ENCODE measurements at places on chromosomes 16 and 17. TPM values are rescaled to one million over a fixed set of nuclear protein-coding genes. Genes with fewer than 3 reads are reported as not detected.

Gene ALOX12B
- not detected for total RNA-seq

Gene TLCD2
- total RNA-seq, result 4.2 TPM

Gene KARS1
- total RNA-seq, result 41.2 TPM

Gene GPR139
- not detected for total RNA-seq

Gene PLLP
- 7.5 TPM for total RNA-seq

Gene ADGRG3
- 0.43 TPM for total RNA-seq

Gene SLC6A2
- not detected for total RNA-seq

Gene TP53TG3F
- not detected for total RNA-seq

Gene TNFSF13
- 5.9 TPM for total RNA-seq

Gene WDR59
- 51.9 TPM for total RNA-seq

DNA sequence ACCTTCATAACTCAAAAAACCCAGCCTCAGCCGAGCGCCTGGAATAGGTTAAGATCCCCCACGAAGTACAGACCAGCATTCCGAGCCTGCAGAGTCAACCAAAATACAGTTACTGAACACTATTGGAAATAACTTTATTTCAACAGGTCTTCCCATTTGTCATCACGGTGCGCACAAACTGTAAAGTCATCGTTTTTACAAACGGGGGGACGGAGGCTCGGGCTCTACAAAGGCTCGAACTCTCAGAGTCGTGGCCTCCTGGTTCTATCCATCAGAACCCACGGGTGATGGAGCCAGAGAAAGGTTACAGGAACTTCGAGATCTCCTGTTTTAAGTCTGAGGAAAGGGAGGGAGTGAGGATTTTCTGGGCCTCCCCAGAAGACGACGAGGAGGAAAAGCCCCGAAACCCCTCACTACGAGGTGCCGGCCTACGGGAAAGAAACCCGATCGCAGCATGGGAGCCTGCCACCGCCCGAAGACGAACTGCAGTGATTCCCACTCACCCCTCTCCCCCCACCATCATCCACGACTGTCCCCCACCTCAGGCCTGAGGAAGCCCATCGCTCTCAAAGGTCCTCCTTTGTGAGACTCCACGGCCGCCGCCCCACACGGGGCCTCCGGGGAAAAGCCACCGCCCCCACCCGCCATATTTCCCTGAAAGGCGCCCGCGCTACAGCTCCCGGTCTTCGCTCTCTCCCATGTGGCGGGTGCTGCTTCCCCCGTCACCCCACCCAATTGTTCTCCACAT lies 917 bp downstream of the YWHAE start:
- DNase-seq, result no peak

- no peak for DNase-seq
Measured at GRCh38 chr17:16980813-16981731, 9.2 kb upstream of the TNFRSF13B start.

GRCh38 chr16:67477960-67478554 lies 2.9 kb downstream of the ATP6V0D1 start:
- no peak for DNase-seq

- DNase-seq, result no peak
Measured at GRCh38 chr16:83305092-83305491, 502.7 kb upstream of the HSBP1 start.

DNA sequence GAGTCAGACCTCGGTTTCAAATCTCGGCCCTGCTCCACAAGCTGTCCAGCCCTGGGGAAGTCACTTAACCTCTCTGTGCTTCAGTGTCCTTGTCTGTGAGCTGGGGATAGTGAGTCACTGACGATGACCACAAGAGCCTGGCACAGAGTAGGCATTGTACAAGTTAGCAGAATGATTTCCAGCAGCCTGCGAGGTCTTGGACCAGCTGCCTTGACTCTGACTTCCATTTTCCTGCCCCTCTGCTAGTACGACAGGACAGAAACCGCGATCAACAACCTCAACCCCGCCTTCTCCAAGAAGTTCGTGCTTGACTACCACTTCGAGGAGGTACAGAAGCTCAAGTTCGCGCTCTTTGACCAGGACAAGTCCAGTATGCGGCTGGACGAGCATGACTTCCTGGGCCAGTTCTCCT lies 20.7 kb downstream of the CPNE2 start:
- DNase-seq, result no peak

DNA sequence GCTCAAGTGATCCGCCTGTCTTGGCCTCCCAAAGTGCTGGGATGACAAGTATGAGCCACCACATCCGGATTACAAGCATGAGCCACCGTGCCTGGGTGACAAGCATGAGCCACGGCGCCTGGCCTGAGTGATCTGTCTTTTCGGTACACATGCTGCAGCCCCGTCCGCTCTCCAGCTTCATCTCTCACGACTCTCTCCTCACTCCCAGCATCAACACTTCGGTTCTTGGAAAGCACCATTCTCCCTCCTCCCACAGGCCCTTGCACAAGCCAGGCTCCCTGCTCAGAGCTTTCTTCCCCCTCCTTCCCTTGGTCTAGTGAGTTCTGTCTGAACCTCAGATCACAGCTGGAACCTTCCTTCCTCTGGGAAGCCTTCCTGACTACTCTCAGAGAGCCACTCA lies 6.5 kb upstream of the NCBP3 start:
- DNase-seq, result no peak

DNA sequence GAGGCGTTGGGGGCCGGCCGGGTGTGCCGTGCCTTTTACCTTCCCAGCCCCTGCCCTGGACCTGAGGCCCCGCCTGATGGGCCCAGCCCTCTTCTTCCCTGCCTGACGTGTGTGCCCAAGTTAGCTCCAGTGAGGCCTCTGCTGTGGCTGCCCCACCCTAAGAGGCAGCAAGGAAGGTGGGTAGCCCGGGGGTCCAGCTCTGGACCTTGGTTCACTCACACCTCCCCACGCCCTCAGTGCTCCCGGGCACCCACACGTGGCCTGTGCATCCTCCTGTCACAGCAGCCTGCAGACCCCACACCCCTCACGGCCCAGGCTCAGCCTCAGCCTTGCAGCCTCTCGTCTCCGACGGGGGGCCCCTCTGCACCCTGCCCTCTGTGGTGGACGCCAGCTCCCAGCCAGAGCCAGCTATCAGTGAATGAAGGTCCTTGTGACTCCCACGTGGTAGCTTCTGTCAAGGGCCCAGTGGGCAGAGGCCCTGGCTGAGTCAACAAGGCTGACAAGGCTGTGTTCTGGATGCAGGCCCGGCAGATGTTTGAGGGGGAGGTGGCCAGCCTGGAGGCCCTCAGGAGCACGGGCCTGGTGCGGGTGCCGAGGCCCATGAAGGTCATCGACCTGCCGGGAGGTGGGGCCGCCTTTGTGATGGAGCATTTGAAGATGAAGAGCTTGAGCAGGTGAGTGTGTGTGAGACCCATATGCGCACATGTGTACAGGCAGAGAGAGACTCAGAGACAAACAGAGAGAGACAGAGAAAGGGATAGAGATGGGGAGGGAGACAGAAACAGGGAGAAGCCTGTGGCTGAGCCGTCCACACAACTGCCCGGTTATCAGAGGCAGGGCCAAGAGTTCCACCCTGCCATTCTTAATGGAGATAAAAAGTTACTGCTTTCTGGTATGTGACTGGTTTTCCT lies 2.8 kb downstream of the FN3K start:
- peak; percentile 97 for DNase-seq

- no peak for DNase-seq
Measured at GRCh38 chr16:11100239-11100750, 155.7 kb downstream of the SOCS1 start.

DNA sequence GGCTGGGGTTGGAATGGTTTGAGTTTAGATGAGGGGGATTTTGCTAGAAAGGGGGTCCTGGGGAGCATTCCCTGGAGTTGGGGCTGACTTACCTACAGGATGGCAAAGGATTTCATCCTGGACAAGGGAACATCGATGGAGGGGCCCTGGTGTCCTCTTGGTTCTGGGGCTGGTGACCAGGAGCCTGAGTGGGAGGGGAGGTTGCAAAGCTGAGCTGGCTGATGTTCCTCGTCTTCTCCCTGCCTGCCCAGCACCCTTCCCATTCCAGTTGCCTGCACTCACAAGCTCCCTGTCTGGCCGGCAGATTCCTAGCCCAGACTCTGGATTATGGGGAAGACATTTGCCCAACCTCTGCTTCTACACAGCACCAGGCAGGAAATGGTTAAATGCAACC lies 37.2 kb downstream of the ITGAE start:
- DNase-seq, result no peak

GRCh38 chr17:57485916-57486881 lies 229.9 kb downstream of the MSI2 start:
- no peak for DNase-seq

DNA sequence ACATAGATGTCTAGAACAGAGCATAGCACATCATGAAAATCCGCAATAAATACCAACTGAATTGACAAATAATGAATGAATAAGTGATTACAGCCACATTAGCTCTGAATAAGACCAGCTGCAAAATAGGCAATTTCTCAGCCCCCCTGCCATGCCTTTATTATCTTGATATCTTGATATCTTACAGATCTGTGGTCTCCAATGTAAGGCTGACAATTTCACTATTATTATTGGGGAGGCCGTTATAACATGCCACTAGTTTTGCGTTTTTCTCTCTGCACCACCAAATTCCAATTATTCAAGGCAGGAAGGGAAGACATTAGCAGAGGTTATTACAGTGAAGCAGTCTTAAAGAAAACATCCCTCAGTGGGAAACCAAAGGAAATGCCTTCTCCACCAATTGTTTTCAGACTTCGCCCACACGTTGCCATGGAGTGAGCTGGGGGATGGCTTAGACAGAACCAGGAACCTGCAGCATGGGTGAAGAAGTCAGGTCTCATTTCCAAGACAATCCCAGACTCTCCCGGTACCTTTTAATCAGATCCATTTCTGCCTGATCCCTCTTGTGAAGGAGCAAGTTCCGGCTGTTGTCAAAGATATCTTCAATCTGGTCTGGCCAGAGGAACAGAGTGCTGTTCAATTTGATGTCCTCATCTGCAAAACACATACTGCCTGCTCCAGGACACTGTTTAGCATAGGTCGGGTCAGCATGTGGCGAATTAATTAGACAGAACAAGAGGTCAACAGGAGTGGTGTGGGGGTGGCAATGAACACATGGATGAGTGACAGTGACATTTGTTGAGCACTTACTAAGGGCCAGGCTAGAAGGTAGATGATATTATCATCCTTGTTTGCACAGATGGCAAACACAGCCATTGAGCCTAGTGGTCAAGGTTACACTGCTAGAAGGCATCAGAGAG lies 46.4 kb downstream of the DNAH3 start:
- no peak for DNase-seq

GRCh38 chr17:67578142-67578457 lies 139.6 kb upstream of the NOL11 start:
- DNase-seq, result no peak

DNA sequence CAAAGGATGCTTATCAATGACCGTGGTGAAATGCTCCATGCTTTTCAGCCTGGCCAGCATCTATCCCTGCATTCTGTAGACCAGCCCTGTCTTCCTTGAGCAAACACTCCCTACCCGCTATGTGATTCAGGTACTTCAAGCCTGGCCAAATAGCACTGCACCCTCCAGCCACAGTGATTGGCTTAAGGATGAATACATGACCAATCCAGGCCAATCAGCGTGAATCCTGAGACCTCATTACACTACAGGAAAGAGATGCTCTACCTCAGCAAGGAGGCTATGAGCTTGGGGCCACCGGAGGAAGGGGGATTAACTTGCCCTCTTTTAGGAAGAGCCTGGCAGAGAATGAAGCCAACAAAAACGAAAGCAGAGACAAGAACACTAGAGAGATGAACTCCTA lies 162.5 kb downstream of the ZNF423 start:
- DNase-seq, result no peak

GRCh38 chr16:50741225-50741780 lies 583 bp upstream of the CYLD start:
- DNase-seq, result peak; percentile 57

DNA sequence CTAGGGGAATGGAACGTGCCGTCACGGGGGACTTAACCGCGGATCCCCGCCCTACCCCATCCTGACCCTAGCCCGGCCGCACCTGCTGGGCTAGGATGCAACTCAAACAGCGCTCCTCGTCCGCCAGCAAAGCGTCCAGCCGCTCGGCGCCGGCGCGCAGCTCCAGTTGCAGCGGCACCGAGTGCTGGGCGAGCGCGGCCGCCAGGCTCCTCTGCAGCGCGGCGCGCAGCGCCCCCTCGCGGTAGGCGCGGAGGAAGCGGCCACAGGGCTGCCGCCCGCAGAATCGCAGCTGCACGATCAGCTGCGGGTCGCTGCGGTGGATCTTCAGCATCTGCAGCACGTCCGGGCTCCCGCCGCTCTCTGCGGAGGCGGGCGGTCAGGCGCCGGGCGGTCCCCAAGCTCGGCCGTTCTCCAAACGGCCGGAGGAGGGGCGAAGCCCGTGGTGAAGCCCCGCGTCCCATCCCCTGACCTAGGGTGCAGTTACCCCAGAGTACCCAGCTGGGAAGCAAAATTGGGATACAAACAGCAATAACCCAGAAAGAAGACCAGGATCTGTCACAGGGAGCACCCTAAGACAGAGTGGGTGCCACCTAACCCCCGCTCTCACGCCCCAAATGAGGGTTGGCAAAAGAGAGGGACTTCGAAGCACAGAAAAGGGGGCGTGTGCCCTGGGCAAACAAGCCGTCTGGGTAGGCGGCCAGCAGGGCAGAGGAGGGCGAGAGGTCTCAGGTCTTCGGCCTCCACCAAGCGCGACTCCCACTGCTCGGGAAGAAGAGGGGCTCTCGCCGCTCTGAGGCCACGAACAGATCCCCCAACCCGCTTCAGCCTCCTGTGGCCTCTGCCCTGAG lies 4.2 kb downstream of the TRADD start:
- DNase-seq, result peak; percentile 78

DNA sequence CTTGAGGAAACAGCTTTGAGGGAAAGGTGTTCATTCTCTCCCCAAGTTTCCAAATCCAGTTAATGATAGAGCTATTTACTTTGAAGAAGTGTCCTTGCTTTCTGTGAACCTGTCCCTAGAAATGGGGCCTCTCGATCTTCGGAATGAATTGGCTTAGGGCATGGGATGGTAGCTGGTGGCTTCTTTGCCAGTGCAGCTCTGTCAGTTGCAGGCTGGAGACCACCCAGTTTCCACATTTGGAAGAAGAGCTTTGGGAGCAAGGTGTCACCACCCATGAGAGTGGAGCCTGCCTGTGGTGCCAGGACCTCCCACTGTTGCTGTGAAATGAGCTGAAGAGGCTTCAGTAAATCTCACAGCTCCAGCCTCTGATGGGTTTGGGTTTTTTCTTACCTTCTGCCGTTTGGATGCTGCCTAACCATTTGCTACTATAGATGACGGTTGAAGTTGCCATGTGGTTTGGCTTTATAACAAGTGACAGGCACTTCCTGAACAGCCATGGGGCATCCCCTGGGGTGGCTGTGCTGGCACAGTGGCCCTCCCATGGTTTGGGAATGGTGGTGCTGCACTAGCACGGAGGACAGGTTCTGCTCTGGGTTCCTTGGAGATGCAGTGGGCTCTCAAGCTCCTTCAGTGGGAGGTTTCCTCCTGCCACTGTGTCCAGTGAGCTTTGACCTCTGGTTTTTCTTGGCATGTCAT lies 19.5 kb upstream of the SLC5A10 start:
- DNase-seq, result no peak

DNA sequence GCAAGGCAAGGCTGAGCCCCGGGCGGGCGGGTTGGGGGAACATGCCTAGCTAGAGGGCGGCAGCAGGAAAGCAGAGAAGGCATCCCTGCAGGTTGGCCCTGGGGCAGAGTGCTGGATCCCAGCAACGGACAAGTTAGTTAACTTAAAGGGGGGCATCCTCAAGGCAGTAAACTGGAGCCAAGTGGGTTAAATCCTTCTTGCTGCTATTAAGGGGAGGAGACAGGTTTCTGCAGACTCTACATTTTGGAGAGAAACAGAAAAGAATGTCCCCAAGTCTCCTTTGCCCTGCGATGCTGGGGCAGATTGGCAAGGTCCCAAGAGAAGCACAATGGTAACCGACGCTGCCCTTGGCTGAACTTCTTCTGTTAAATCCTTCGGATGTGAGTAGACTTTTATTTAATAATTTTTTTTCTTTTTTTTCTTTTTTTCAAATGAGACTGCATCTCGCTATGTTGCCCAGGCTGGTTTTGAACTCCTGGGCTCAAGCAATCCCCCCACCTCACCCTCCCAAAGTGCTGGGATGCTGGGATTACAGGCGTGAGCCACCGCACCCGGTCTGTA lies 14.0 kb downstream of the ATP5PD start:
- DNase-seq, result no peak

All from left lobe of liver (tissue), 2 donors.